Stimulated activated CD8-positive, alpha-beta memory T cell treated with anti-CD3 and anti-CD28 coated beads, Interleukin-12 subunit alpha, Interleukin-12 subunit beta, amount 100 ng/mL, for 1 hour (primary cell): ENCODE measurements at places on chromosomes 7 and 10.

DNA sequence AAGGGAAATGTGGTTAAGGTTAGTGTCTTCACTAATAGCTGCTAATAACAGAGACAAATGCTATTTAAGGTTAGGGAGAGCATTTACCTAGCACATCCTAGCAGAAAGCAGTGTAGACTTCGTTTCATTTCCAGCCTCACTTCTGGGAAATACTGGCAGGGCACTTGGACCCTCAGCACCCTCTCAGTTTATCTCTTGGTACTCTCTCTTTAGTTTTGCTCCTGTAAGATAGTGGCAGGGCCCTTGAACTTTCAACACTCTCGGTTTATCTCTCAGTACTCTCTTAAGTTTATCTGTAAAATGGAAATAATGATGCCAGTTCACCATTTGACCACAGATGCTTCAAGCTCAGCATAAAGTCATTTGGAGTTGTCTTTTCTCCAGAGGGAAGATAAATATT, 118.4 kb downstream of the MBL2 start:
- no peak for DNase-seq

- DNase-seq: no peak
Measured at GRCh38 chr7:155038335-155038734, 31.8 kb upstream of the HTR5A start.

DNA sequence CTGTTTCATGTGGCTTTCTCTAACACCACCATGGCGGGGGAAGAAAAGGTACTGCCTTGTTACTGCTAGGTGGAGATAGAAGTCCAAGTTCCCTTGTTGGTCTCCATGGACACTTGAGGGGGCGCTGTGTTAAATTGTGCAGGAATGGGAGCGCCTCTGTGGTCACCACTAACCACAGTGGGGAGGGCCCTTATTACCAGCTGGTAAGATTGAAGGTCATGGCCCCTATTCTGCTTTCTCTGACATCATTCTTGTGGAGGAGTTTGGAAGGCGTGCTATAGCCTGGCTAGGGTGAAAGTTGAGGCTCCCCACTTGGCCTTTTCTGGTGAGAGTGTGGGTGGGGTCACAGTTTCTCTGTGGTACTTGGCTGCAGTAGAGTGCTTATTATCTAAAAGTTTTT, 14.9 kb upstream of the MXI1 start:
- no peak for DNase-seq

GRCh38 chr7:118745927-118746326, 521.4 kb downstream of the ANKRD7 start:
- no peak for DNase-seq

- no peak for DNase-seq
Measured at GRCh38 chr7:92854501-92855238, 18.3 kb upstream of the CDK6 start.

DNA sequence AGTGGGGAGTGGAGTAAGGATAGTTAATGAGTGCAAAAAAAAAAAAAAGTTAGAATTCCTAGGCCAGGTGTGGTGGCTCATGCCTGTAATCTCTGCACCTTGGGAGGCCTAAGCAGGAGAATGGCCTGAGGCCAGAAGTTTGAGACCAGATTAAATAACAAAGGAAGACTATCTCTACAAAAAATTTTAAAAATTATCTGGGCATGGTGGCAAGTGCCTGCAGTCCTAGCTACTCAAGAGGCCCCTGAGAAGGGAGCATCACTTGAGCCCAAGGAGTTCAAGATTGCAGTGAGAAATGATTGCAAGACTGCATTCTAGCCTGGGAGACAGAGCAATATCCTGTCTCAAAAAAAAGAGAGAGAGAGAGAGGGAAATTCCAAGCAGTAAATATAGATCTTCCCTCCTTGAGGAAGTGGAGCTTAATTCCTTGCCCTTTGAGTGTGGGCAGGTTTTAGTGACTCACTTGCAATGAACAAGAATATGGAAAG, 19.5 kb upstream of the CSTF2T start:
- no peak for DNase-seq

DNA sequence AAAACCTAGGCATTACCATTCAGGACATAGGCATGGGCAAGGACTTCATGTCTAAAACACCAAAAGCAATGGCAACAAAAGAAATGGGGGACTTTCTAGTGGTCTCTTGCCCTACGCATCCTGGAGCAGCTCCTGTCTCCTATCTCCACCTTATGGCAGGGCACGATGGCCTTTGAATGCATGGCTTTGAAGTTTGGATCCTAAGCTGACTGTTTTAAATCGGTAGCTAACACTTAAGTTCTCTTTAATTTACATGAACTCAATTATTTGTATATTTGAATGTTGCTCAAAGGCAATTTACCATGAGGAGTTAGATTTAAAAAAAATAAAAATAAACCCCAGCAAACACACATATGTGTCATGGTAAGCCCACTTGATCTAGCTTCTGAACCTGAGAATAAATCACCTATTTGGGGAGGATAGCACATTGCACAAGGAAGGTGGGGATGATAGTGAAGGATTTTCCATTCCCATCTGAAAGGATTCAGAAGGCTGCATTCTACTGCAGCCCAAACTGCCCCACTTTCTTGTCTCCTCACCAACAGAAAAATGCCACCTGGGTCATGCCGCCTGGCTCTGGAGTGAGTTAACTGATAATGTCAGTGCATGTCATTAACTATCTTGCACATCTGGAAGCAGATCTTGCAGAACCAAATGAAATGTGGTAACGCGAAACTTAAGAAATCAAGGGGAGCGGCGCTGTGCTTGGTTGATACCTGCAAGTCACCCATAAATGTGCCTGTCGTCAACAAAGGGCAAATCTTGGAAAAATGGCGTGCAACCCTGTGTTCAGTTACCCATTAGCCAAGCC, 12.4 kb downstream of the KLF6 start:
- no peak for DNase-seq

DNA sequence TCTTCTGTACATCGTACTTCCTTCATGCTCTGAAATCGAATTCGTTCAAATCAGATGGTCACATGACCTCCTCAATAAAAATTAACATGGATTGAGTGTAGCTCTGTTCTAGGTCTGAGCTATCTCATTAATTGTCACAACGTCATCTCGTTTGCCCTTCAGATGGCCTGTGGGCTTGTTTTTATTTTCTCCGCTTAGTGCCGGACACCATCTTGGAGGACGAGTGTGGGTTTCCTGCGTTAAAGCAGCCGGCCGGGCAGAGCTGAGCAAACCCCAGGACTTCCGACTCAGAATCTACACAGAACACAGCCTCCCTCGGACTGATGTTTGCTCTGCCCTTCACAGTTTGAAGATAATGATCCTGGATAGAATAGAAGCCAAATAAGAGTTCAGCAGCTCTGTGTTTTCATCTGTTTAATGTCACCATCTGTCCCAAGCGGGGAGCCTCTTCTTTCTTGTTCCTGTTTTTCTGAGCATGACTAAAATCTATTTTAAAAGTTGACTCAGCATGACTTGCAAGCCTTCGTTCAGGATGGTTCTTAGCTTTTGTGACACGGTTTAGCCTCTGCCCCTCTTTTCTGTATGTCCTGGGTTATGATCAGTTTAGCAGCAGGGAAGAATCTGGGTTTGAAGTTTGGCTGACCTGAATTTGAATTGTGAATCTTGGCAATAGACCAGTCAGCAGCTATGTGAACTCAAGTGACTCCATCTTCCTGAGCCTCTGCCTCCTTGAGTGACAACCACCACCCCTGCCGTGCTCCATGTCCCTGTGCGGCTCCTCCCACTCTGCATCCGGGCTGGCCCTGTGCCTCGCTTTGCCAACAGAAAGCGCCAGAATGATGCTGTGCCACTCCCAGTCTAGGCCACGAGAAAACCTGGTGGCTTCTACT, 30.6 kb upstream of the GALNTL5 start:
- no peak for DNase-seq

GRCh38 chr10:27252267-27253000, 11.8 kb upstream of the ACBD5 start:
- peak; percentile 59 for DNase-seq

DNA sequence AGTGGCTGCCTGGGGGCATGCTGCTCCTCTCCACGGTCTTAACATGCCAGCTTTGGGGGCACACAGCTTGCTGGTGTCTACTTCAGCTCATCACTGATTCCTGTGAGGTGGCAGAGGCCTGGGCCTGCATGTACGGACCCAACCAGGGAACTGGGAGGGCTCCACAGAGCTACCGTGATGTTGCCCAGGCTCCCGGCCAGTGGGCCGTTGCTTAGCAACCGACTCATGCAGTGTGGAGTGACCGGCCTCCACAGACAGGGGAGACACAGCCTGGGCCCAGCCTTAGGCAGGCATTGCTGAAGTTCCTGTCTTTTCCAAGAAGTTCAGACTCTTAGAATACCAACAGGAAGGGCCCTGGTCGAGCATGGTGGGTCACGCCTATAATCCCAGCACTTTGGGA, 25.8 kb upstream of the SH2B2 start:
- DNase-seq: no peak

GRCh38 chr10:92809840-92810239, 38.5 kb upstream of the EXOC6 start:
- DNase-seq: no peak

DNA sequence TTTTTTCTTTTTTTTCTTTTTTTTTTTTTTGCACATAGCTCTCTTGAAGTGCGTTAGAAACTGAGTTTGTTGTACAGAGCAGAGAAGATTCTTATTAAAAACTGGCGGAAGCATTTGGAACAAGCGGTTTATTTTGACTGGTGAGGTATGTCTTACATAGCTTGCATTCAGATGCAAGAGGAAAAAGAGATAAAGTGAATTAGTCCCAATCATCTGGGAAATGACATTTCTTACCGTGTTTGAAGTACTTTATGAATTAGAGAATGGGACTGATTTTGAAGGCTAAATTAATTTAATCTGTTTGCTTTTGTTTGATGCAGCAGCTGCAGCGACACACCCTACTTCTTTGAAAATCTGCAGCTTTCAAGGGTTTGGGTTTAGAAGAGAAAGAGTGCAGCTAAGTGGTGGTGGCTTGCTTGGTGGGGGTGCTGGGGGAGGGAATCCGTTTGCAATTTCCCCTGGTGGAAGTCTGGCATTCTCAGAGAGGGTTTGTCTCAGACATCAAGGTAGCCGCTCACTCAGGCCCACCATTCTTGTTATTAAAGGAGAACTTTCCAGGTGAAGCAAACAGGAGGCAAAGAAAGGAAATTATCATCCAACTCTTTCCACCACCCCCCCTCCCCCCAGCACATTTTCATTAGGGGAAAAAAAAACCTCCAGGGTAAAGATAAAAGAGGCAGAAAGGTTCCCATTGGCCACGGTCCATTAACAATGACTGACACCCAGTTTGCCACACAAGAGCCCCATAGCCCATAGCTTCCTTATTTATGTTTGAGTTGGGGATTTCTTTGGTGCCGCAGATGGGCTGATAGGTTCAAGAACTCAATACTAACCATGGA, 231.7 kb downstream of the SKIDA1 start:
- DNase-seq: no peak

GRCh38 chr7:22814261-22815208, 8.1 kb downstream of the TOMM7 start:
- no peak for DNase-seq

GRCh38 chr10:110429301-110429700, 68.4 kb upstream of the DUSP5 start:
- no peak for DNase-seq

- DNase-seq: no peak
Measured at GRCh38 chr10:32273336-32273735, 73.6 kb downstream of the EPC1 start.
